ENCODE measurements at places on chromosomes 11 and 22.
A peak's percentile ranks its signal among the peaks of the same experiment; 100 is the strongest.

DNA sequence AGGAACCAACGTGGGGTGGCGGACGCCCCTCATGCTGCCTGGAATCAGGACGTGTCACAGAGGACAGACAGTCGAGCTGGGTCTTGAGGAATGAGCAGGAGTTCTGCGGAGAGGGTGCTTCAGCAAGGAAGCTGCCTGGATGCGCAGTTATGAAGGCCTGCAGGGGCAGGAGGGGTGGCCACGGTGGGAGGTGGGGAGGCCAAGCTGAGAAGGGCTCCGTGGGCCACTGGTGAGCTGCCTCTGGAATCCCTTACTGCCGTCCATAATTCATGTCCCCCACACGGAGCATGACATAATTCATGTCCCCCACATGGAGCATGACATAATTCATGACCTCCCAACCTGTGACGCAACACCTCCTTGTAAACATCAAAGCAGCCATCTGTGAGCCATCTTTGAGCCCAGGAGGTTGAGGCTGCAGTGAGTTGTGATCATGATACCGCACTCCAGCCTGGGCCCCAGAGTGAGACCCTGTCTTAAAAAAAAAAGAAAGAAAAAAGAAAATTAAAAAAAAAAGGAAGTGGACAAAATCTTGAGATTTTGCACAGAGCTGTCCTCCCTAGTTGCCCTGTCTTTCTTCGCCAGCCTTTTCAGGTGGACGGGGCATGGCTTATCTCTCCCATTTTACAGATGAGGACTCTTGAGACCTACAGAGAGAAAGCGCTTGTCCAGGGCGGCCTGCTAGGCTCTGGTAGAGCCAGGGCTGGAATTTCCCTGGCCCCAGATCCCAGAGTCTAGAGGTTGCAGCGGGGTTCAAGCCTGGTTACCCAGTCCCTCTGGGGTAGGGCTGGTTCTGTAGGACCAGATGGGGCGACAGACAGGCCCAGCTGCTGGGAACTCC, 24.3 kb upstream of the PICK1 start:
- DNase-seq: no peak

DNA sequence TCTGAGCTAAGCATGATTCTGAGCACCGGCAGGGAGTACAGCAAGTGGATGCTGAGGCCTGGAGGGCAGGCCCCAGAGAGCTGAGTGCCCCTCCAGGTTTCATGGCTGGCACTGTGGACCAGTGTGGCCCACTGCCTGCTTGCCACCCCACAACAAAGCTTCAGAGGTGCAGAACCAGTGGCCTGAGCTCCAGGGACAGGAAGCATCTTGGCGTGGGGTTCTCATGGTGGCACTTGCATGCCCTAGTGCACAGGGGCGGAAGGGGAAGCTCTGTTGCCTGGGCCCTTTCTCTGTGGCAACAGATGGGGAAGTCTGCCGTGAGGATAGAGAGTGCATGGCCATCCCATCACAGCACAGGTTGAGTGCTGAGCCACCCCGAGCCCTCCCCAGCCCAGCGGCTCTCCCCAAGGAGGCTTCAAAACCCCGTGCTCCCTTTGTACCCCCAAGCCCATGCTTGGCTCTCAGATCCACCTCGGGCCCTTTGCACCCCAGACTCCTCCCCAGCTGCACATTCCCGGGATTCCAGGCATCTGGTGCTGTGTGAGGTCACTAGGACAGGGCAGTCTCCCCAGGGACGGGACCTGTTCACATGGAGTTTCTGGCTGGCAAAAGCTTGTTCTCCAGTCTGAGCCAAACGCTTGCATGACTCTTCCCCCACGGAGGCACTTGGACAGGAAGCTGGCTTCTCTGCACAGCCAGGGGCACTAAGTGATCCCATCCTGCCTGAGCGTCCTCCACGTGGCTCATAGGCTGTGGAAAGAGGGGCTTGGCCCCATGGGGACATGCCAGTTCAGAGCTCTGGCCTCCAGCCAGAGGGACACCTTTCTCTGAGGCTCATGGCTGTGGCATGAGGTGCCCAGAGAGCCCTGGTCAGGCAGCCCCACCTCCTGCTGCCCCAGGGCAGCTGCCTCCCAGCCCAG, 4.2 kb downstream of the SLC25A1 start:
- no peak for DNase-seq

DNA sequence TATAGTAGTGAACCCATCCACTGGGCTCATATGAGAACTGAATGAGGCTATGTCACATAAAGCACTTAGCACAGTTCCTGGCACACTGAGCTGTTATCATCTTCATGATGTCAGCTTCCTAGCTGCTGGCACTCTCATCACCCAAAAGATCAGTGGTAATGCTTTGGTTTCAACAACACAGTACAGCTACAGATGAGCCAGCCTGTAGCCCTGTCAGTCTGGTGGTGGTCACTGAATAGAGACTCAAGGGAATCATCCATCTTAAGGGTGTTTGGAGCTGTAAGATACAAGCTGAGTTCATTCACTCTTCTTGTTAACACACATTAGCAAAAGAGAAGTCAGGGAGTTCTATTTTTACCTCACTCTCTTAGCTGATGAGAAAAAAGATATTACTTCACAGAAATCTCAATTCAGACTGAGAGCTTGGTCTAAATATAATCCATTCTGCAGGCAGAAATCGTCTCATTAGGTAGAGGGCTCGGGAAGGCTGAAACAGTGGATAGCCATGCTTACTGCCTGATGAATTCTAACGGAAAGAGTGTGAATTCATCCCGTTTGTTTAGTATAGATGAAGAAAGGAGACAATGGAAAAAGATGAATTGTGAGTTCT, 6.3 kb upstream of the SLC1A2 start:
- DNase-seq: no peak

DNA sequence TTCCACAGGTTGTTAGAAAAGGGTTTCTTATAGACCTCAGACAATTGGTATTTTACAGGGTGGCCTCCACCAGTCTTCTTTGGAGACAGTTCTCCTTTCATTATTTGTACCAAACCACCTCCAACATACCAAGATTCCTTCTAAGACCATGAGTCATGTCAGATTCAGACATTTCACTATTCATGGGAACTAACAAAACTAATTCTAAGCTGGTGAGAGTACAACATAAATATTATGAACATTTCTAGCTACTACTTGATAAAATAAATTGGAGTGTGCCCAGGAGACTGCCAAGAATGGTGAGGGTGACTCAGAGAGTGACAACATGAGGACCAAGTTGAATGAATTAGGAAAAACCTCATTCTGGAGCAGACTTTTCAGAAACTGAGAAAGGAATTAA, 494.6 kb upstream of the LRRC4C start:
- DNase-seq: no peak

DNA sequence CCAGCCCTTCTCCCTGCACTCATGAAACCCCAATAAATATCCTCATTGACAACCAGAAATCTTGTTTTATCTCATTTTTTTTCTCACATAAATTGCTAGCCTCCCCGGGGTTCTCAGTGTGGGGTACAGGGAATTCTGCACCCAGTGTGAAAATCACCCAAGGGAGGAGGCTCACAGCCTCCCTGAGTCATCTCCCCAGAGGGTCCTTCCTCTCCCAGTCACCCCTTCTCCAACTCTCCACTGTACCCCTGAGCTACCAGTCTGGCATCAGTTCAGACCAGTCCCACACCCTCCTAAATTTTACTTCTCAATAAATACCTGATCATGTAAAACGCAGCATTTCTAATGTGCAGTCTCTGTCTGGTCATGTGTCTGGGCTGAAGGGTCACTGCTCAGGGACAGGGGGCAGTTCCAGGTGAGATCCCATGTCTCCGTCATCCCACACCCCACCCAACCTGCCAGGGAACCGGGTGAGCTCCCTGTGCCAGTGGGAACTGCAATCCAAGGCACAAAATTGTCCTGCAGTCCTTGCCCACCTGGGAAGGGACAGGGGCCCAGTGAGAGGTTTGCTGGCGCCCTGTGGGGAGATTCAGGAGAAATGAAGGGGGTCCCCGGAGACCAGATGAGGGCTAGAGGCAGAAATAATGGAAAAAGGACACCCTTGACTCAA, 8.3 kb downstream of the IGLL5 start:
- DNase-seq: no peak

DNA sequence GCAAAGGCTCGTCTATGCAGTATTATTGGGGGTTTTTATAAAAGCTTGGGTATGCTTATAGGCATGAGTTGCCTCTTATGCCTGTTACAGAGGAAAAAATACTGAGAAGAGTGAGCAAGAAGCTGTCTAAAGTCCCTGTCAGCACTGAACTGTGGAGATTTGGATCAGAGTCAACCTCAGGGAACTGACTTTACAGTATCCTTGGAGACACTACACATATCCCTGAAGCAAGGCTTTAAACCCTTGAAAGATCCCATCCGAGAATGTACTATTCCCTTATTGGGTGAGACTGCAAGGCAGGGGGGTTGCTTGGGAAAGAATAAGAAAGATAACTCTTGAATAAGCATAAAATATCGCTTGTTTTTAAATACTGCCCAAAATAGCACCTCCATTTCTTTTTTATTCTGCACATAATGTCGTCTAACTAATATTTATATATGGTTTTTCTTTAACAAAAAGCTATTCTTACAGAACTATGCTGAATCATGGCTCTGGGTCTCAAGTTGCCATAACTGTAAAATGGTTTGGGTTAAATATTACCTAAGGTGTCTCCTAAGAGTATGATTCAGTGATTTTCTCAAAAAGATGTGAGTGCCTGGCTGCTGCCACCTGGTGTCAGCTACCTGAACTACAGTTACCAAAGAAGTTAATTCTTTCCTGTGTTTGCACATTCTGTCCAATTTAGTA, 1062.8 kb downstream of the DLG2 start:
- DNase-seq: peak; percentile 29

DNA sequence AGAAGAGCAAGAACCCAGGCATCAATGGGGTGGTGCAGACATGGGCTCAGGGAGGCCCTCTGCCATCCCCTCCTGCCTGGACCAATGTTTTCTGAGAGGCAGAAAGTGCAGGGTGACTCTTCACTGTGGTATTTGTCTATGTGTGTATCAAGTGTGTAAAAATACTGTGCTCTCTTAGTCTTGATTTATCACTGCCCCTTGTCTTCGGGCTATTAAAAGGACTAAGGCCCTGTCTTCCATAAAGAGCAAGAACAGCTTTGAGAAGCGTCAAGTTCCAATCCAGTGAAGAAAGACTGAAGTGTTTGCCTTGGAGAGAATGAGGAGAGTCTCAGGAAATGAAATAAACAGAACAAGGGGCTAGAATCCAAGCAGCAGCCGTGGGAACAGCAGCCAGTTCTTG, 14.4 kb downstream of the PRSS23 start:
- no peak for DNase-seq

DNA sequence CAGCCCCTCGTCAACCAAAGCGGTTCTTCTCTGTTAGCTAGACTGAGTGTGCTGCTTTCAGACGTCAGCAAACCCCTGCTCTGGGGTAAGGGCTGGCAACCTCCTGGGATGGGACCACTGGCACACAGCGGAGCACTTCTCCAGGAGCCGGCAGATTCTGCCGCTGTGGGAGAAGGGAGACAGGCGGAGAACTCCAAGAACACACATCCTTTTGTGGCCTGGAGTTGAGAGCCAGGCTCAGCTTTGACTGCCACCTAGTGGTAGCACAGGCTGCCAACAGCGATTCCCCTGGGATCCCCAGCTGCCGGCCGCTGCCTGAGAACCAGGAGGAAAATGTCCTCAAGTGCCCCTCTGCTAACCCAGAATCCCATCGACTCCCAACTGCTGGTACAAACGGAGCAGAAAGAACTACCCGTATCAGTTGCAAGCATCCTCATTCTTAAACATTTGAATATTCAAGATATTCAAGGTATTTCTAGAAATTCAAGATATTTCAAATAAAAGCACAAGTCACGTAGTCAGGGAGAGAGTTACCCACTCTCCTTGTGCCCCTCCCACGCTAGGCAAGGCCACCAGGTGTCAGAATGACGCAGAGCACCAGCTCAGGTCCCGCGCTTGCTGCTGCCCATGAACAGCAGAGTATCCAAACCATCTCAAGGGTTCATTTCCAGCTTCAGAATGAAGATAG, 4.9 kb downstream of the LTO1 start:
- DNase-seq: peak; percentile 66

GRCh38 chr11:131447898-131448297, 77.5 kb downstream of the NTM start:
- DNase-seq: no peak

GRCh38 chr11:10778217-10778970, 27.3 kb downstream of the CTR9 start:
- no peak for DNase-seq

- DNase-seq: no peak
Measured at GRCh38 chr11:44944853-44945235, 5.8 kb downstream of the TP53I11 start.

DNA sequence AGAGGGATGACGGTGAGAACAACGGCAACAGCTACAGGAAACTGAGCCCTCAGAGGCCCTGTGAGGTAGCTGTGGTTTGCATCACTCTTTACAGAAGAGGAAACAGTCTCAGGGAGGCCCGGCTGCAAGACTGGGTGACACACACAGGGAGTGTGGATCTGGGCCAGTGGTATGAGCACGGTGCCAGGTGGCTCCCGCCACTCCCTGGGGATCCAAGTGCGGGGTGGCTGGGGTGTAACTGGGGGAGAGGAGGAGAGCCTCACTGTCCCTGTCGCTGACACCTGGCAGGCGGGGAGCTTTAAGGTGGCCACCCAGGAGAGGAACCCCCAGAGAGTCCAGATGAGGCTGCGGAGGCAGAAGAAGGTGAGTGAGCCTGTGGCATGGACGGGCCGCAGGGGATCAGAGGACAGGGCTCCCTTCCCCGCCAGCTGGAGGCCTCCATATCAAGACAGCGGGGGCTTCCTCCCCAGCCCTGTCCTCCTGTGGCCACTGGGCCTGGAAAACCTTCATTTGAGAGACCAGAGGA, 5.6 kb downstream of the RGL4 start:
- DNase-seq: no peak

- no peak for DNase-seq
Measured at GRCh38 chr11:61828379-61828628, 204 bp downstream of the FADS2 start.

- no peak for DNase-seq
Measured at GRCh38 chr11:121841487-121842191, 274.4 kb downstream of the BLID start.

DNA sequence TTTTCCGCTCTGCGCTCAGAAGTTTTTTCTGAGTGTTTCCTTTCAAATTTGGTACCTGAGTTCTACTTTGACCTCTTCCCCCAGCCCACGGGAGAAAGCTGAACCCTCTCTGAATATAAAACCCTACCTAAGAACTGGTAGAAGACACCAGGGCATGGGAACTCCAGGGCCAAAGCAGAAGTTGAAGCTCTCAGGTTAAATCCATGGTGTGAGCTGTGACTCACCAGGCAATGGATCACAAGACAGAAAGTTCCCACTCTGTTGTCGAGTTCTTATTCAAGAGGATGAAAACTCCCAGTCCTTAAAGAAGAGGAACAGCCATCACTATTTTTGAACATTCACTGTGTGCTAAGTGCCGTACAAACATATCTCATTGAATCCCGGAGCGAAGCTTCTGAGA, 8.9 kb downstream of the TMEM218 start:
- DNase-seq: no peak

DNA sequence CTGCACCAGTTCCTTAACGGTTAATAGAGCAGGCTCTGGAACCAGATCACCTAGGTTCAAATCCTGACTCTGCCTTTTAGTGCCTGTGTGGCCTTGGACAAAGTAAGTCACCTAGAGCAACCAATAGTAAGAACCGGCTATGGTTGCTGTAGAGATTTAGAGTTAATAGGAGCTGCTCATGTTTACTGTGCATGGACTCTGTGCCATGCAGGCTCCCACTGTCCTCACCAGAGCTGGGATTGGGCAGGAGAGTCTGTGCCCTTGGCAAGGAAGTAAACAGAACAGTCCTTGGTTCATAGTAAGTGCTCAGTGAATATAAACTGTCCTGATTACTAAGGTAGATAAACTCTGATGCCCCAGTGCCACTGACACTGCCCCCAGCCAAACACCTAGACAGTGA, 1.4 kb upstream of the TP53I11 start:
- DNase-seq: no peak
